HS-5 (cell line): ENCODE measurements at places on chromosomes 3 and 15.

GRCh38 chr3:194370753-194371152 is 1.2 kb upstream of the LRRC15 start:
- no peak for DNase-seq

DNA sequence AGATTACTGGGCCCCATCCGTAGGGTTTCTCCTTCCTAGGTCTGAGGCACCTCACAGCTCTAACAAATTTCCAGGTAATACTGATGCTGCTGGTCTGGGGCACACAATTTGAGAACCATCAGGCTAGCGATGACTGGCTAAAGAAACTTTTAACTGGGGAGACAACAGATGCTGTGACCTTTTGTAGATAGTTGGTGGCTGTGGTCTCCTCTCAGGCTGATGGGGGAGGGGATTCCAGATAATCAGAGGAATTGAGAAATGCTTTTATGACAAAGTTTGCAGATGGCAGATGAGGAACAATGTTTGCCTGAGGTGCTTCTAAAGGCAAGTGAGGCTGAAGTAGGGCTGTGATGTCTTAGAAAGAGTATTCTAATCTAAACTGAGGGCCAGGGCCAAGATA is 13.8 kb upstream of the CCR9 start:
- DNase-seq, result no peak

GRCh38 chr3:73175698-73176097 is 114.2 kb downstream of the EBLN2 start:
- DNase-seq, result no peak

GRCh38 chr3:100175637-100176280 is 61.5 kb upstream of the FILIP1L start:
- DNase-seq, result no peak

DNA sequence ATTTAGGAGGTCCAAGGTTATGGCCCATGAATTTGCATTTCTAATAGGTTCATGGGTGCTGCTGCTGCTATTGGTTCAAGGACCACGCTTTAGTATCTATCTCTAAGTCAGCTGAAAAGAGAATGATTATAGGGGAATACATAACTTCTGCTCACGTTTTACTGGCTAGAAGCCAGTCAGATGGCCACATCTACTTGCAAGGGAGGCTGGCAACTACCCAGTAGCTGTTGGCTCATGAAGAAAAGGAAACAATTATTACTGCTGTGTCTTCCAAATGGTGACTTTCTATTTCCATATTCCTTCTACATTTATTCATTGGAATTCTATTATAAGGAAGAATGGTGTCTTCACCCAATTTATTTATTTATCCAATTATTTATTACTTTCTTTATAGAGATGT is 54.2 kb downstream of the SLC25A36 start:
- no peak for DNase-seq
